ENCODE measurements at places on chromosomes 7 and 10. TPM values are rescaled to one million over a fixed set of nuclear protein-coding genes. Genes with fewer than 3 reads are reported as not detected.

- no peak for DNase-seq
Observed at GRCh38 chr10:125035588-125036295, 93.8 kb downstream of the ZRANB1 start.

DNA sequence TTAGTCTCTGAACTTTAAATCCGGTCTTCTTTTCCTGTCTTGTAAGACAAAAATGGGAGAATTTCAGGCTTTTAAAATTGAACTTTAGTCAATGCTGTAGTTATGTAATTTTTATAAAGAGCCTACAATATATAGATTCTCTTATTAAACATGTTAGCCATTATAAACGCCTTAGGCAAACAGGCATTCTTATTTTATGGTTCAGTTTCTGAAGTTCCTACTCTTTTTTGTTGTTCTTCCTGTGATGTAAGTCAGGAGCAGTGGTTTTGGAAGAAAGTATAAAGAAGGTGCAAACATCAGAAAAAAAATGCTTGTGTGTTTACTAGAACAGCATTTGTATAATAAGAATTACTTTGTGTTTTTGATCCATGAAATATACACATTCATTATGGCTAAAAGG lies 41.6 kb downstream of the BICC1 start:
- DNase-seq = no peak

GRCh38 chr7:24434972-24435371 lies 138.3 kb upstream of the PALS2 start:
- no peak for DNase-seq

- no peak for DNase-seq
Observed at GRCh38 chr10:132364594-132364970, 32.4 kb upstream of the PWWP2B start.

DNA sequence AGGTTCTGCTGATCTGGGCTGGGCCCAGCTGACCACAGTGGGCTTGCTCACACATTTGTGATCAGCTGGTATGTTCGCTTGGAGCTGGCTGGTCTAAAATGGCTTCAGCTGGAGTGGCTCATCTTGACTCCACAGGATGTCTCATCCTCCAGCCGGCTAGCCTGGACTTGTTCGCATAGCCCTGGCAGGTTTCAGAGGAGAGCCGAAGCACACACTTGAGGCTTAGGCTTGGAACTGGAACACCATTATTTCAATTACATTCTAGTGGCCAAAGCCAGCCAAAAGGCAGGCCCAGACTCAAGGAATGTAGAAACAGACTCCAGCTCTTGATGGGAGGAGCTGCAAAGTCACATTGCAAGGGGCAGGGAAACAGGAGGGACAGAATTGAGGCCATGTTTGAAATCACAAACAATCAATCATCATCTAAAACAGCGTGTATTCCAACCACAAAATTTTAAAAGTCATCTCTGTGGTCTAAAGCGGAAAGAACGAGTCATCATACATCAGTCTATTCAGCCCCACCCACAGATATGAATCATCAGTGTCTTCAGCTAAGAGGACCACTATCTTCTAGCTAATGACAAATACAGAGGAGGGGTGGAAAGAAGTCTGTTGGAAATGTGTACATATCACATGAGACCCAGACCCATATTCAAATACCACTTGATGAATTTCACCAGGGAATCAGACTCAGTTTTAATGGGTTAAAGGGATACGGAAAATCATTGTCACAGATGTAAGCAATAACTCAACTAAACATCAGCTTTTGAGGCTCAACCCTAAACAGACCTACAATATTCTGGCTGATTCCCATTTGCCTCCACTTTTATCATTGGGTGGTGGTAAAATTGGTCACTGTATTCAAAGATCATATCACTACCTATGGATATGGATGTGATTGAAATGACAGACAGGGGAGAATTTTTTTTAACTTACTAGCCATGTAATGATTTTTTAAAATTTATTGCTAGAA lies 139.0 kb upstream of the MKLN1 start:
- DNase-seq = peak; percentile 72

The OR6B1 gene
- not detected for total RNA-seq

- DNase-seq = no peak
Observed at GRCh38 chr7:13197501-13197900, 510.1 kb downstream of the ARL4A start.

DNA sequence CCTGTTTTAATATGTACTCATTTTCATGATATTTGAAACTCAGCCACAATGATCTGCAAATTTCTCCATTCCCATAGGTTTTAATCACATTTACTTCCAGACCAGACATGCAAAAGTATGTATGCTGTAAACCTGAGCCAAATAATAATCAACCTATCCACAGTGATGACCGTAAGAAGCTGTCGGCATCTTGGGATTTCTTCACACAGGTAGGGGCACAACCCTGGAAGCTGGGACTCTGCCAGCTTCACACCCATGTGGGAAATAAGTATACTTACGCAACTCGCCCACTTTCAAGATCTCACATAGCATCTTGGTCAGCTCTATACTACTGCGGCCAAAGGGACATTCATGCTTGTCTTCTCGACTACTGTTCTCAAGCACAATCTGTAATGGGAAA lies 352.3 kb downstream of the ELMO1 start:
- no peak for DNase-seq

DNA sequence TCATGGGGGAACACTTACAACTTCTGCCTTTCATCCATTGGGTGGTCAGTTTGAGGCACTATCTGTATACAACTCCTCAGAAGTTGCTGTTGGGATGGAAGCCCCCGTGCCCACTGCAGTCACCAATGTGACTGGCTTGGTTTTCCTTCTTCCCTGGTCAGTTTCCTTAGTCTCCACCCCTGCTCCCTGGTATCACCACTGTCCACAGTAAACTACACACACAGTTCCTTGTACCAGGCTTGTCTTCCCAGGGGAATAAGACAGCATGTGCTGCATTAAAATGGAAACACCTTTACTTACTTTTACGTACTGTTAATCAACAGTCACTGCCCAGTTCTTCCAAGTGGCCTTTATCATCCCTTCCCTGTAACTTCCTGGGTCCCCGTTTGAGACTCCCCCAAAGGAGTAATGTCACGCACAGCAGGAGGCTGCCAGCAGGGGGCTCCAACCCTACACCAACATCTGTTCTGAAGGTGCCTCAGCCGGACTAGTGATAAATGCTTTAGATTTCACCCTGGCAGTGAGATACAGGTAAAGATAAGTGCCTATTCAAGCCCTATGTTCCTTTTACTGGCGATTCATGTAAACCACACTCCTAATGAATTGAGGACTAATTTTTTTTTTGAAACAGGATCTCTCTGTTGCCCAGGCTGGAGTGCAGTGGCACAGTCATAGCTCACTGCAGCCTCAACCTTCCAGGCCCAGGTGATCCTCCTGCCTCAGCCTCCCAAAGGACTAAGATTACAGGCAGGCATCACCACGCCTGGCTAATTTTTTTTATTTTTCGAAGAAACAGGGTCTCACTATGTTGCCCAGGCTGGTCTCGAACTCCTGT lies 45.3 kb upstream of the PIK3AP1 start:
- peak; percentile 78 for DNase-seq

DNA sequence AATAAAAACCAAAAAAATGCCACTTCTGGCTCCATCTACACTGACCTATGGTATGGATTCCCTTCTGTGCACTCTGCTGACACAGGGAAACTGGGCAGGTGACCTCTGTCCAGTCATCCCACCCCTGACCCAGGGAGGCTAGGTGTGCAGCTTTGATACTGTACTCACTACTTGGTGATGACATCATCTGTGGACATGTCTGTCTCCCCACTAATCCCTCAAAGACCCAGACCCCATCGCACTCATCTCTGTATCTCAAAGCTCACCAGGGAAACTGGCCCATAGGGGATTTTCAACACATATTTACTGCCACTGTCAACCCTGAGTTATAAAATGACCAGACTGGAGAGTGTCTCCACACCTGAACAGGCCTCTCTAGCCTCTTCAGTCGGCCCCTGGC lies 10.6 kb downstream of the SGMS1 start:
- DNase-seq = no peak

The PDZD7 gene
- 0.80 TPM for total RNA-seq

DNA sequence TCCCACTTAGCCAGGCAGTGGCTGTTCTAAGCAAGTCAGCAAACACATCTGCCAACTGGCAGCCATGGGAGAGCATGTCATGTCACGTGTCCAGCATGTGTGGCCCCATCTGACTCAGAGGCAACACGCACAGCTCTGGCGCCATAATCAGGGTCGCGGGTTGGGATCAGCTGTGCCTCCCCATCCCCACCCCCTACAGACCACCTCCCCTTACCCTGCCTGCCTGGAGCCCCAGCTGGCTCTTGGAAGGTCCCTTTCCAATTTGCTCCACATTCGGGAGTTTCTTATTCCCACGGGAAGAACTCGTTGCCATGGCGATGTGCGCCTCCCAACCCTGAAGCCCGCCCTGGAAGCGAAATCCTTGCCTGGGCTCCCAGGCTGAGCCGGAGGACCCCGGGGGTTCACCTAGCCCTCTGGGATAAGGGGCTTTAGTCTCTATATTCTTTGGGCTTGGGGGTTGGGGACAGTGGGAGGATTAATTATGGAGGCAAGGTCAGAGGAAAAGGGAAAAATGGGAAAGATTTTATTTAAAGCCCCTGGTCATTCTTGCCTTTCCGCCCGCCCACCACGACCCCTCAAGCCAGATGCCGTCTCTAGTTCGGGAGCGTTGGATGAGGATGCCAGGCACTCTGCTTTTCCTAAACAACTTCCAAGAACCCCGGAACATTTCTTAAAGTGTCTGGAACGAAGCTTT lies 283.7 kb downstream of the ZEB1 start:
- no peak for DNase-seq

- peak; percentile 69 for DNase-seq
Observed at GRCh38 chr7:117124591-117125220, 171.4 kb downstream of the ST7 start.

GRCh38 chr7:47482013-47482875 lies 99.7 kb downstream of the TNS3 start:
- peak; percentile 18 for DNase-seq

Data from activated naive CD4-positive, alpha-beta T cell treated with anti-CD3 and anti-CD28 coated beads, Interleukin-2, amount 50 U/mL, for 72 hours (primary cell).